Non-pigmented ciliary epithelial cell (primary cell): ENCODE measurements at places on chromosomes 16 and 17.
A peak's percentile ranks its signal among the peaks of the same experiment; 100 is the strongest.

GRCh38 chr17:34306466-34306865 lies 12.8 kb upstream of the CCL8 start:
- no peak for DNase-seq

GRCh38 chr17:48237456-48237855 lies 129.9 kb downstream of the SNX11 start:
- DNase-seq = no peak

DNA sequence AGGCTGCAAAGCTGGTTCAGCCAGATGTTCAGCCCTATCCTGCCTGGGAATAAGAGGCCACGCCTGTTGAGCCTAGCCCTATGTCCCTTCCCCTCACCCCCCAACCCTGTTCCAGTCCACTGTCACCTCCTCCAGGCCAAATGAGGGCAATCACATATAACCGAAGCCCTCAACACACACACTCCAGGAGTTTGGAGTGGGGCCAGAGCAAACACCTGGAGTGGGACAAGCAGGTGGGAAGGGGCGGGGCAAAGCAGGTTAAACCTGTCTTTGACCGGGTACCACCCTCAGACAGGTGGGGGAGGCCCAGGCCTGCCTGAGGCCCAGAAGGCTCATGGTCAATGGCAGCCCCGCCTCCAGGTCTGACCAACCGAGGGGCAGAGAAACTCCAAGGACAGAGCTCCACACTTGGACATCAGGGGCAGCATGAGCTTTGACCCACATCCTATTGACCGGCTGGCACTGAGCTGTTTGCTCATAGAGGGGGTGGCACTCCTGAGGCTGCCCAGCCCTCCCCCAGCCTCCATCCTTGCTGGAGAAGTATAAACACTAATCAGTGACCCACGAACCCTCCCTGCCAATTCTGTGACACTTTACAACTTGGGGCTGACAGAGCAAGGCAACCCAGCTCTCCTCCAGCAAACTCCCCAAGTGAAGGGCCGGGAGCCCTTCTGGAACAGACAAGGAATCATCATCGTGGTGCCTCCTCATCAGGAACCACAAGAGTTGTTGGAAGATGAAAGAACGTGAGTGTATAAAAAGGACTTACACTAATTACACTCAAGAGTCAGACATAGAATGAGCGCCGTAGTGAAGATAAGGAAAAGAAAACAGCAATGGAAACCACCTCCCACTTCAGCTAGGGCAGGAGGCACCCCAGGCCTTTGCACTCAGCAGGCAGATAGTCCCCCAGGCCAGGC lies 1.5 kb downstream of the ESRP2 start:
- DNase-seq = no peak

DNA sequence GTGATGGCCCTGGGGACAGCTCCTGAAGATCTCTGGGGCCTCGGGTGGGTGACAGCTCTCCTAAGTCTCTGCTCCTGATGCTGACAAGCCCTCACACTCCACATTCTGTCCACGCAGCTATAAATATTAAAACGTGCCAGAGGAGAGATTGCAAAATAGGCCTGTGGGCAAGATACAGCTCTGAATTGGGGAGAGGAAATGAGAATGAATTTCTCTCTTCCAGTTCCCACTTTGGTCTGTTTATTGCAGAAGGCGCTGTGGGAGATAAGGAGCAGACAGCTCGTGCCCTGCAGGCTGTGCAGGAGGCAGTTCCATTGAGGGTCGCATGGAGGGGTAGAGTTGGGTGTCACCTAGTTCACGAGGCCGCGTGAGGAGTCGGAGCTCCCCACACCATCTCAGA lies 87.5 kb upstream of the SDK2 start:
- DNase-seq = no peak

DNA sequence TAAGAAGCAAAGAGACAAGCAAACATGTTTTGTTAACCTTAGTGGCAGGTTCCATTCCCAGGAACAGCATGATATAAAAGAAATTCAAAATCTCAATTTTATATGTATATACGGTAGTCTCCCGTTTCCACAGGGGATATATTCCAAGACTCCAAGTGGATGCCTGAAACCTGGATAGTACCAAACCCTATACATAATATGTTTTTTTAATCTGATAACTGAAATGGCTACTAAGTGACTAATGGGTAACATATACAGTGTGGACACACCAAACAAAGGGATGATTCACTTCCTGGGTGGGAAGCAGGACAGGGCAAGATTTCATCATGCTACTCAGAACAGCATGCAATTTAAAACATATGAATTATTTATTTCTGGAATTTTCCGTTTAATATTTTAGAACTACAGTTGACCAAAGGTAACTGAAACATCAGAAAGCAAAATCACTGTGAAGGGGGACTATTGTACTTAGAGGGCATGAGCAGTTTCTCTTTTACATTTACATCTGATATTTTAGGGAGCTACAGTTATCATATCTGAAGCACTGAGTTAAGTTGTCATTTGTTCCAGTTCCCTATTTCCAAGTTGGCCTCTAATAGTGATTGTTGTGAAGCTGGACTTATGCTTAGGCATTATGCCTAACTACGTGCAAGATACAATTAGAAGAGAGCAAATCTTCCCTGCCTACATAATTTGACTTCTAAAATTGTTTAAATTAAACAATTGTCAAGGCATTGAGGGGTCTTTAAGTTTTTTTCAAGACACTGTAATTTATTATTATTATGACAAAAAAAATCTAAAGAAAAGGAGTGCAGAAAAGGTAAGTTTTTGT lies 34.1 kb upstream of the ABCA6 start:
- peak; percentile 78 for DNase-seq

- DNase-seq = no peak
Measured at GRCh38 chr16:67860589-67861398, 12.1 kb upstream of the EDC4 start.

DNA sequence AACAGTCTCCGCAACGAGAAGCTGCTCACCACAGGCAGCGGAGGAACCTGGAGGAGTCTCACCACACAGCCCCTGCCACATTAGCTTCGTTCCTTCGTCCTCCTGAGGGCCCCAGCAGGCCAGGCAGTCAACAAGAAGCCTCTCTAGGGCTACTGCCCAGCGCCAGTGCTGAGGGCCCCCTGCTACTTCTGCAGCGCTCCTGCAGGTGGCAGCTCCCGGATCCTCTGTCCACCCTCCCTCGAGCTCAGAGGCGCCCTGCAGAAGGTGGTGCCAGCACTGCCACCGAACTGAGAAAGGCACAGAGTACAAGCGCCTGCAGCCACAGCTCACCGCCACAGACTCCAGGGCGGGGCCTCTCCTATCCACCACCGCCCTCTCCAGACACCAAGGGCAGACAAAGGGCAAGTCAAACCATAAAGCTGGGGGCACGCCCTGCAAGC lies 27.3 kb downstream of the KDM8 start:
- no peak for DNase-seq

- DNase-seq = no peak
Measured at GRCh38 chr17:74892974-74893911, at the start of gene FADS6. FADS6 (minus strand) TSS chr17:74893633; CDS start chr17:74893595, 38 bp downstream.

GRCh38 chr17:78374631-78375274 lies 3.7 kb upstream of the PGS1 start:
- no peak for DNase-seq

DNA sequence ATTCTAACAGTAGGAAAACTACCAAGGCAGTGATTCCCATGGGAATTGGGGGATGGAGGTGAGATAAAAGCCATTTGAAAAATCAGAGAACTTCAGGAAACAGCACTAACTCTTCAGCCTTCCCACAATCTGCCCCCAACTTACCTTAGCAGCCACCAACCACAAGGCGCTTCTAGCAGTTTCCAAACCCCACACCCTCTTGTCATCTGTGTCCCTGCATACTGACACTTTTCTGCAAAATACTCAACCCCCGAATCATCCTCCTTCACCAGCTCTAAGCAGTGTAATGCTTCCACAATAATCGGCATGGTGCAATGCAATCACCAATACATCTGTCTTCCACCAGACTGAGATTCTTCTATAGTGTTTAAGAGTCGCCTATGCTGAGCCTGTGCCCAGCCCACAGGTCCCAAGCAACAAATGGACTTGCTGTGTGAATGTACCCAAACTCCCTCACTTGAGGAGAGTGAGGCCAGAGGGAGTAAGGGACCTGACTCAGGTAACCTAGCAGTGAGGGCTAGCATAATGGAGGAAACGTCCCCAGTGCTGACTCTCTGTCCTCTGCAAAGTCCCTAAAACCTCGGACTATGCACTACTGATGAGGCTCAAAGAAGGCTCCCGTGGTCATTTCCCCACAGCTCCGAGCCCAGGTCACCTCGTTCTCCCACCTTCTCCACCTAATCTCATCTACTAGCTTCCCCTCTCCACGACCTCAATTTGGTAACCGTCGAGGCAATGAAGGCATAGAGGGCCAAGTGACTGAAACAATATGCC lies 943 bp downstream of the DYNC1LI2 start:
- no peak for DNase-seq

- DNase-seq = no peak
Measured at GRCh38 chr17:51857052-51857597, 301.4 kb downstream of the CA10 start.
